NCI-H1092 treated with DMSO at 0.1 percent for 48 hours (cell line): ENCODE measurements at places on chromosomes 1 and 21.

- no peak for DNase-seq
These were observed 197.6 kb upstream of the ADAMTS5 start for GRCh38 chr21:27164208-27165177.

GRCh38 chr1:33442141-33442540 is 11.2 kb upstream of the PHC2 start:
- no peak for DNase-seq

DNA sequence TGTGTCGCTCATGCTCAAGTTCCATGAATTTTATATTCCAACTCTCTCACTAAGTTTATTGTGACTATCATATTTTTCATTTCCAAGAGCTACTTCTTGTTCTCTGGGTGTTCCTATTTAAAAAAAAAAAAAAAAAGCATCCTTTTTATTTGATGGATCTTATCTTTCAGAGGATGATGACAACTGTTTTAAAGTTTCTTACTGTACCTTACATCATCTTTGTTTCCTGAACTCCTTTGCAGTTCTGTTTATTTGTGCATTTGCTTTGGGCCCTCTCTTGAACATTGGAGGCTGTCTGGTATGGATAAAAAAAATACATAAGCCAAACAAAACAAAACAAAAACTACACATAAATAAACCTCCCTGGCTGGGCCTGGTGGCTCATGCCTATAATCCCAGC is 32.1 kb upstream of the FAM20B start:
- DNase-seq: no peak

- DNase-seq: no peak
These were observed 11.2 kb downstream of the CREG1 start for GRCh38 chr1:167542109-167543032.

DNA sequence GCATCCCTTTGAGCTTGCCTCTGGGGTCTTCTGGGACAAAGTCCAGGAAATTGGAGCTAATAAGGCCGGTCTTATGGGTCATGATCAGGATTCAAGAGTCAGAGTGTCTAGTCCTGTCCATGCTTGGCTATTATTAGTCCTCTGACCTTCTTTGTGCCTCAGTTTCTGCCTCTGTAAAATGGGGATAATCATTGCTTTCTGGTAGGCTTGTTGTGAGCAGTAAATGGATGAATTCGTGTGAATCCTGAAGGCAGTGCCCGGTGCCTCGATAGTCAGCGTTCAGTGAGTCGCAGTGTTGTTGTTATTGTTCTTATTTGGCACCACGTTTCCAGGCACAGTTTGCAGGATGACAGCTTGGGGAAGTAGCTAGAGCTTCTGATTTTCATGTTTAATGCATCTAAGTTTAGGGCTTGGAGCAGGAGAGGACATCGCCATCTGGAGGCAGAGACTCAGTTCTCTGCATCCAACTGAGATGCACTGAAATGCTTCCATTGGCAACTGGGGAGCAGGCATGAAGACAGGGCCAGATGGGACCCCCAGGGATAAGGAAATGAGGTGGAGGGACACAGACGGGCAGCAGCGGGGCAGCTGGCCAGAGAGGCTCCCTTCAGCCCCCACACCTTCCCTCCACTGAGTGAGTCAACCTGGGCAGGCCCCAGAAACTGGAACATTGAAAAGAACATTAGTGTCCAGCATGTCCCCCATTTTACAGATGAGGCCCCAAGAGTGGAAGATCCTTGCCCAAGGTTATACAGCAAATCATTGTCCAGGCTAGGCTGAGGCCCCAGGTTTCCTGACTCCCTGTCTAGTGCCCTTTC is 160.3 kb downstream of the PTPRU start:
- no peak for DNase-seq

- DNase-seq: no peak
These were observed 35.6 kb upstream of the C21orf91 start for GRCh38 chr21:17854745-17855144.

DNA sequence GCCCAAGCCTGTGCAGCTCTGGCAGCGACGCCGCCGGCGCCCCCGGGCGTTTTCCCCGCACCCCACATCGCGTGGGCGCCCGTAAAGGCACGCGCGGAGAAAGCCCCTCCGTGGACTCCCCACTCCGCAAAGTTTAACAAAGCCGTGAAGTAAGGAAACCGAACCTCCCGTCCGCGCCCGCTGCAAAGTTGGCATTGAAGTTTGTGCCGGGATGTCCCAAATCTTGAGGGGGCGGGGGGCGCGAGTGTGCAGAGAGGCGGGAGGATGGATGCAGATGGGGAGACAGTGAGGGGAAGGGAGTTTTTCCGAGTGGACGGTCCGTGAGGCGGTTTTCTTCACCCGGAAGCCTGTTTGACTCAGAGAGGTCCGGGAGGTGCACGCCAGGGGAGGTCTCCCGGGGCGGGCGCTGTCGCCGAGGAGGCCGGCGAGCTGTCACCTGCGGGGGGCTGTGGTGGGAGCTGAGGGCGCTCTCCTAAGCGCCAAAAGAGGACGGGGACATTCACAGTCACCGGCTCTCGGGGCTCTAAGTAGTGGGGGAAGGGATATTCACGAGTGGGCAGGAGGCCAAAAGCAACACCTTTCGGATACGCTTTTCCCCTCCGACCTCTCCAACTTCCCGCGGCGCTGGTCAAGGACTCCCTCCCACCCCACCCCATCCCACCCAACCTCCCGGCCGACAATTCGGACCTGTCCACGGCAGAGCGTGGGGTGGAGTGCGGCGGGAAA is 1.3 kb downstream of the WLS start:
- no peak for DNase-seq

DNA sequence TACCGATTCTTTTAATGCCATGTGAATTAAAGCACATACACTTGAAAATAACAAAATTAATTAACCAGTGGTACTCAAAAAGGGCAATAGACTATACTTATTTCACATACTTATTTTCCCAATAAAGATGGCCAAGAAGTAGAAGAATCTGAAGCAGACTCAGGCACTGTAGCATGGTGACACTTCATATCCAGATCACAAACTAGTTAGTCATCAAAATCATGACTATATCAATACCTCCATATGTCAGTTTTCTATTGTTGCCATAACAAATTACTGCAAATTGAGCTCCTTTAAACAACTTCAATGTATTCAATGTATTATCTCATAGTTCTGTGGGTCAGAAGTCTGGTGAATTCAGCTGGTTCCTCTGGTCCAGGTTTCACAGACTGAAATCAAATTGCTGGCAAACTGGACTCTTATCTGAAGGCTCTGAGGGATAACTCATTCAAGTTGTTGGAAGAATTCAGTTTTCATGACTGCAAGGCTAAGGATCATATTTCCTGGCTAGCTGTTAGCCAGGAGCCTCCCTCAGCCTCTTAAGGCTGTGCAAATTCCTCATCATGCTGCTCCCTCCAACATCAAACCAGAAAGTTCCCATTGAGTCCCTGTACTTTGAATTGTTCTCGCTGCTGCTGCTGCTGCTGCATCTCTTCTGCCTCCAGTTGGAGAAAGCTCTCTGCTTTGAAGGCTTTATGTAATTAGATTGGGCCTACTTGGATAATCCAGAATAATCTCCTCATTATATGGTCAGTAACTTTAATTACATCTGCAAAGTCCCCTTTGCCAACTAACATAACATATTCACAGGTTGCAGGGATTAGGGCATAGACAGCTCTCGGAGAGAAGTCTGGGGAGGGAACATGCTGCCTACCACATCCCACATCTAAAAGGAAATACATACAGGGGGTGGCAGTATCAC is 91.5 kb downstream of the MRPL39 start:
- DNase-seq: no peak

- DNase-seq: no peak
These were observed 146.4 kb upstream of the ARHGEF16 start for GRCh38 chr1:3308053-3308452.

- DNase-seq: no peak
These were observed 31.6 kb downstream of the SLC45A1 start for GRCh38 chr1:8349473-8349865.

DNA sequence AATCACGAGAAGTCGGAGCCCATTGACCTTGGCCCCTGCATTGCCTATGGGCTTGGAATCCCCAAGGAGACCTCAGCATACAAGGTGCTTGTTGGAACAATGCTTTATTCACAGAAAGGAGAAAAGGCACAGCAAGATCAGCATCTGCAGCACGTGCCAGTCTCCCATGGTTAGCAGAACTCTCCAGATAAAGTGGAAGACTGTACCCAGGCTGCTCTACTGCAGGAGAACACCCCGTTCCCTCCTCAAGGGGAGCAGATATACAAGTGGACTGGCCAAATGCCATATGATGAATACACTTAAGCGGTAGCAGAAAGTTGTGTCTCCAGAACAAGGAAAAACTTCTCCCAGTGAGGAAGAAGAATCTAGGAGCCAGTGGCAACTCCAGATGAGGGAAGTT is 53.5 kb downstream of the ST6GALNAC3 start:
- DNase-seq: no peak

GRCh38 chr1:13702425-13703127 is 2.6 kb downstream of the PRDM2 start:
- no peak for DNase-seq
